ENCODE measurements at places on chromosomes 13 and 19.
A peak's percentile ranks its signal among the peaks of the same experiment; 100 is the strongest.

DNA sequence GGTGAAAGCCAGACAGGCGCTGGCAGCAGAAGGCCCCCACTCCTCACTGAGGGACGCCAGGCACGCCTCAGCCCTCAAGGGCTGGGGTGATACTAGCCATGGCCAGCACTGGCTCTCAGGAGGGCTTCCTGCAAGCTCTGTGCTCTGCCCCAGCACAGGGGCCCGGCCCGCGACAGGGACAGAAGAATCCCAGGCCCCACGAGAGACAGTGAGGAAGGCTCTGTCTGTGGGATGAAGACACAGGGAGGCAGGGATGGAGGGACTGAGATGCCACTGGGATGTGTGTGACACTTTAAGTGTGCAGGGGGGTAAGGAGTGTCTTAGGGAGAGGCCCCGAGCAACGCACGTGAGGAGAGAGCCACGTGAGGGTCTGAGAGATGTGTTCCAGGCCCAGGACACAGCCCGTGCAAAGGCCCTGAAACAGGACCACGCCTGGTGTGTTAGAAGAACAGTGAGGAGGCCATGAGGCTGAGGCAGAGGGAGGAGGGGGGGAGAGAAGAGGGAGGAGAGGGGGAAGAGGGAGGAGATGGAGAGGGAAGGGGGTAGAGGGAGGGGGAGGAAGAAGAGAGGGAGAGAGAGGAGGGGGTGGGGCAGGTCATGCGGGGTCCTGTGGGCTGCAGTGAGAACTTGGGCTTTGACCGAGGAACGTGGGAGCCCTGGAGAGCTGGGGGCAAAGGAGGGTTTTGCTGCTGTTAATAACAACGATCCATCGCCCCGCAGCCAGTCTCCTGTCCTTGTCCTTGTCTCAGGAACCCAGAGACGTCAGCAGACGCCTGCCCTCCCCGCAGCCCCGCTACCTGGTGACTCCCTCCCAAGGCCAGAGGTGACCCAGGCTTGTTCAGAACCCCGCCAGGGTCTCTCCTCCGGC lies 7.2 kb downstream of the RPL36 start:
- H3K27ac ChIP-seq, result peak overlapping the region; percentile 53
- no peak for DNase-seq
- no peak overlapping the region for H3K4me3 ChIP-seq
- peaks cover 88% of the 10 kb centered on the region for H3K36me3 ChIP-seq
- no peaks in the 10 kb centered on the region for H3K4me1 ChIP-seq

- H3K27me3 ChIP-seq, result peaks cover 11% of the 10 kb centered on the region
- H3K4me1 ChIP-seq, result no peaks in the 10 kb centered on the region
- H3K27ac ChIP-seq, result no peak overlapping the region
- no peaks in the 10 kb centered on the region for H3K36me3 ChIP-seq
These were observed 2.3 kb downstream of the OR7C2 start for GRCh38 chr19:14943601-14944000.

- no peak overlapping the region for H3K27ac ChIP-seq
- DNase-seq, result no peak
- peaks cover 13% of the 10 kb centered on the region for H3K4me1 ChIP-seq
- H3K36me3 ChIP-seq, result peaks cover 36% of the 10 kb centered on the region
These were observed 2.7 kb upstream of the MIDN start for GRCh38 chr19:1245494-1246264.

- peaks cover 37% of the 10 kb centered on the region for H3K4me1 ChIP-seq
- H3K4me3 ChIP-seq, result peak overlapping the region; percentile 45
- peak overlapping the region; percentile 49 for H3K27ac ChIP-seq
- peaks cover 67% of the 10 kb centered on the region for H3K36me3 ChIP-seq
These were observed 6.9 kb downstream of the S1PR5 start for GRCh38 chr19:10510301-10510802.

DNA sequence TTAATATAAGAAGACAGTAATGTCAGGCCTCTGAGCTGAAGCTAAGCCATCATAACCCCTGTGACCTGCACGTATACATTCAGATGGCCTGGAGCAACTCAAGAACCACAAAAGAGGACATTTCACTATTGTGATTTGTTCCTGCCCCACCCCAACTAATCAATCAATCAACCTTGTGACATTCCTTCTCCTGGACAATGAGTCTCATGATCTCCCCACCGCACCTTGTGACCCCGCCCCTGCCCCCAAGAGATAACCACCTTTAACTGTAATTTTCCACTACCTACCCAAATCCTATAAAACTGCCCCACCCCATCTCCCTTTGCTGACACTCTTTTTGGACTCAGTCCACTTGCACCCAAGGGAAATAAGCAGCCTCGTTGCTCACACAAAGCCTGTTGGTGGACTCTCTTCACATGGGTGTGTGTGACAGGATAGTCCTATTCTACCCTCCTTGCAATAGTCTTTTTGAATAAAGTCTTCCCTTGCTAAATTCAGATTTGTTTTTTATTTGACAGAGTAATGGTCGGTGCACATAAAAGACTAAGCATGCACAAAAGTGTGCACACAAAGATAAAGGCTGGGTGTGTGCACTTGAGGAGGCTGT lies 14.0 kb downstream of the CD70 start:
- no peak overlapping the region for H3K4me3 ChIP-seq
- no peaks in the 10 kb centered on the region for H3K27me3 ChIP-seq
- H3K4me1 ChIP-seq, result peaks cover 4% of the 10 kb centered on the region
- no peak for DNase-seq
- no peaks in the 10 kb centered on the region for H3K36me3 ChIP-seq

DNA sequence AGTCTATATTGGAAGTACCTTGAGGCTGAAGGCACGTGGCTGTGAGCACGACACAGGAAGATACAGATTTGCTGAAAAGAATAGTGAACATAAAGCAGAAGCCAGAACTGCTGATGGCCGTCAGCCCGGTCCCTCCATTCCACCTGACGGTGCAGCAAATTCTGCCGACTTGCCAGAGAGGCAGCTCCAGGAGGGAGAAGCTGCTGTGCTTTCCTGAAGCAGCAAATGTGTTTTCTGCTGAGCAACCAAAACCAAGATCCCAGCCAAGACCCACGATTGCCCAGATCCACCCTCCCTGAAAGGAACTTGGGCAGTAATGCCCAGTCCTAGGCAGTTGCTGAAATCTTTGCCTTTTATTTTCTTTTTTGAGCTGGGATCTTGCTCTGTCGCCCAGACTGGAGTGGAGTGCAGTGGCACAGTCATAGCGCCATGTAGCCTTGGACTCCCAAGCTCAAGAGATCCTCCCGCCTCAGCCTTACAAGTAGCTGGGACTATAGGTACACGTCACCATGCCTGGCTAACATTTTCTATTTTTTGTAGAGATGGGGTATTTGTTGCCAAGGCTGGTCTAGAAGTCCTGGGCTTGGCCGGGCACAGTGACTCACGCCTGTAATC lies 7.0 kb upstream of the RCN3 start:
- H3K4me3 ChIP-seq, result no peak overlapping the region
- peaks cover 1% of the 10 kb centered on the region for H3K4me1 ChIP-seq
- H3K36me3 ChIP-seq, result no peaks in the 10 kb centered on the region

GRCh38 chr13:98537740-98538139 lies 39.2 kb downstream of the STK24 start:
- DNase-seq, result no peak
- no peak overlapping the region for H3K4me3 ChIP-seq
- H3K36me3 ChIP-seq, result peaks cover 26% of the 10 kb centered on the region
- no peaks in the 10 kb centered on the region for H3K27me3 ChIP-seq

GRCh38 chr19:50263176-50263575 lies 59.8 kb downstream of the MYH14 start:
- DNase-seq, result no peak
- H3K4me1 ChIP-seq, result no peaks in the 10 kb centered on the region
- H3K27me3 ChIP-seq, result peaks cover 20% of the 10 kb centered on the region
- H3K4me3 ChIP-seq, result no peak overlapping the region
- no peaks in the 10 kb centered on the region for H3K36me3 ChIP-seq
- H3K27ac ChIP-seq, result no peak overlapping the region

- no peak for DNase-seq
- H3K27ac ChIP-seq, result no peak overlapping the region
- H3K36me3 ChIP-seq, result peaks cover 2% of the 10 kb centered on the region
- H3K4me3 ChIP-seq, result no peak overlapping the region
These were observed 1646.2 kb upstream of the SPRY2 start for GRCh38 chr13:81987159-81987558.

GRCh38 chr19:20453425-20453935 lies 112.1 kb downstream of the ZNF737 start:
- no peak overlapping the region for H3K4me3 ChIP-seq
- peaks cover 4% of the 10 kb centered on the region for H3K4me1 ChIP-seq
- H3K36me3 ChIP-seq, result no peaks in the 10 kb centered on the region
- peak overlapping the region; percentile 55 for H3K27ac ChIP-seq

- no peaks in the 10 kb centered on the region for H3K27me3 ChIP-seq
- H3K27ac ChIP-seq, result no peak overlapping the region
- H3K4me1 ChIP-seq, result no peaks in the 10 kb centered on the region
- no peaks in the 10 kb centered on the region for H3K36me3 ChIP-seq
These were observed 390.7 kb upstream of the ARGLU1 start for GRCh38 chr13:106958621-106959048.

- no peak overlapping the region for H3K4me3 ChIP-seq
- no peak overlapping the region for H3K27ac ChIP-seq
- peaks cover 24% of the 10 kb centered on the region for H3K27me3 ChIP-seq
- no peaks in the 10 kb centered on the region for H3K36me3 ChIP-seq
- H3K4me1 ChIP-seq, result no peaks in the 10 kb centered on the region
These were observed 235.4 kb downstream of the DNAJC15 start for GRCh38 chr13:43258771-43259170.

GRCh38 chr19:46764817-46765291 lies 18.6 kb upstream of the STRN4 start:
- DNase-seq, result no peak
- no peaks in the 10 kb centered on the region for H3K36me3 ChIP-seq
- H3K27ac ChIP-seq, result no peak overlapping the region
- H3K4me1 ChIP-seq, result peaks cover 5% of the 10 kb centered on the region

- H3K27me3 ChIP-seq, result no peaks in the 10 kb centered on the region
- H3K27ac ChIP-seq, result no peak overlapping the region
- DNase-seq, result no peak
- peaks cover 40% of the 10 kb centered on the region for H3K36me3 ChIP-seq
- H3K4me1 ChIP-seq, result peaks cover 21% of the 10 kb centered on the region
These were observed 2.5 kb downstream of the RPS28 start for GRCh38 chr19:8323781-8324185.

DNA sequence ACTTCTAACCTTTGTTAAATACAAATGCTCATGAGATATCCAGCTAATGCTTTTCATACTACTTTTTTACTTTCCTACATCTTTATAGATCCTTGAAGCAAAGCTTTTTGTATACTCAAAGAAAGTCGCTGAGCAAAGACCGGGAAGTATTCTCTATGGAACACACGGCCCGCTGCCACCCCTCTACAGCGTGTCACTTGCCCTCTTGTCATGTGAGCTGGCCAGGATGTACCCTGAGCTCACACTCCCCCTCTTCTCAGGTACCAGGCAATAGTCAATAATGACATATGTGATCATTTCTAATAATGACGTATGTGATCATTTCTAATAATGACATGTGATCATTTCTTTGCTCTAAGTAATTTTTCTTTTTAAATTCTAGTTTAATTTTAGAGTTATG lies 112.9 kb downstream of the ZAR1L start:
- no peak overlapping the region for H3K27ac ChIP-seq
- no peaks in the 10 kb centered on the region for H3K27me3 ChIP-seq
- no peak for DNase-seq
- H3K36me3 ChIP-seq, result peaks cover 4% of the 10 kb centered on the region

DNA sequence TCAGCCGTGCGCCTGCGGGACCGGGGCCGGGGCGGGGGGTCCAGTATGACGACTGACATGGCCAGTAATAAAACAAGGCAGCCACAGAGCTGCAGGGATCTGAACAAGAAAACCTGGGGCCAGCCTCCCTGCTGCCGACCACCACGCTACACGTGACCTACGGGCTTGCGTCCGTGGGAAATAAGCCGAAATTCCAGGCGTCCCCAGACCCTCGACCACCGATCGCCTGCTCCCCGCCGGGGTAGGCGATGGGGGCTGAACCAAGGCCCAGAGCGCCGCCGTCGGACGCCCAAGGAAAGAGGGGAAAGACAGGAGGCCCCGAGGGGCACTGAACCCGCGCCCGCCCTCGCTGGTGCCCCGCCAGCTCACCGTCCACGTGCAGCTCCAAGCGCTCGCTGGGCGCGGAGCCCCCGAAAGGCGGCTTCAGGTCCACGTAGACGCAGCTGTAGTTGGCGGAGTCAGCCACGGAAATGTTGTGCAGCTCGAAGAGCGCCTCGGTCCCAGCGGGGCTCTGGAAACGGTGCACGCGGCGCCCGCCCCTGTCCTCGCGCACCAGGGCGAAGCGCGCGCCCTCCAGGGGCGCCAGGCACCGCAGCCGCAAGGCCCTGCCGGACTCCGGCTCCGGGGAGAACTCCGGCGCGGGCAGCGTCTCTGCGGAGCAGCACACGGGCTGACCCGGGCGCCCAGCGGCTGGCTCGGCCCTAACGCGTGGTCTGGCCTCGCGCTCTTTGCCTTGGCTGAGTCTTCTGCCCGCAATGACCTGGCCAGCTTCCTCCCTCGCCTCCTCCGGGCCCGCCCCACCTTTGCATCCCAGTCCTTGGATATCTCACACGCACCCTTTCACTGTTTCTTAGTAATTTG lies 3.1 kb downstream of the A1BG start:
- no peak for DNase-seq
- no peak overlapping the region for H3K27ac ChIP-seq
- H3K36me3 ChIP-seq, result peaks cover 17% of the 10 kb centered on the region
- no peaks in the 10 kb centered on the region for H3K27me3 ChIP-seq

DNA sequence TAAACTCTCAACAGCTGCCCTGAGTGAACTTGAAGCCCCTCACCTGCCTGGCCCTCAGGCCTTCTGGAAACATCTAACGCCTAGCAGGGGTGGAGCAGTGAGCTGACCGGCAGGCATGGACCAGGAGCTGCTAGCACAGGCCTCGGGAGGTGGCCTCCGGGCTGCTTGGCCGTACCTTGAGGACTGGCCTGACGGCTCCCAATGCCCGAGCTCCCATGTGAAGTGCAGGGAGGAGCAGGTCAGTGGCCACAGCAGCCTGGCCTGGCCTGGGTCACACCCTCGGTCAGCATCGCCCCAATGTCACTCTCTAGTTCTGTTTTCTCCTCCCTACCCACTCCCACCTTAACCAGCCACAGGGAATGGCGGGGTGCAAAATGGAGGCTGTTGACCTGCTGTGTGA lies 19.0 kb downstream of the TSHZ3 start:
- no peak for DNase-seq
- peaks cover 3% of the 10 kb centered on the region for H3K36me3 ChIP-seq
- H3K27me3 ChIP-seq, result peaks cover 5% of the 10 kb centered on the region
- no peak overlapping the region for H3K4me3 ChIP-seq
- H3K27ac ChIP-seq, result no peak overlapping the region
- no peaks in the 10 kb centered on the region for H3K4me1 ChIP-seq

DNA sequence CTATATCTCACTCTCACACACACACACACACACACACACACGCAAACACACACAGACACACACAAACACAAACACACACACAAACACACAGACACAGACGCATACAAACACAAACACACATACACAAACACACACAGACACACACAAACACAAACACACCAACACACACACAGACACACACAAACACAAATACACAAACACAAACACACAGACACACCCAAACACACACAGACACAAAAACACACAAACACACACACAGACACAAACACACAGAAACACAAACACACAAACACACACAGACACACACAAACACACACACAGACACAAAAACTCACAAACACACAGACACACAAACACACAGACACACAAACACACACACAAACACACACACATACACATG lies 329.0 kb downstream of the ZNF536 start:
- H3K27ac ChIP-seq, result no peak overlapping the region
- H3K27me3 ChIP-seq, result no peaks in the 10 kb centered on the region
- H3K4me3 ChIP-seq, result no peak overlapping the region
- H3K4me1 ChIP-seq, result no peaks in the 10 kb centered on the region
- DNase-seq, result no peak

All from effector memory CD8-positive, alpha-beta T cell (primary cell).